ENCODE measurements at places on chromosomes 13 and 19.

- H3K36me3 ChIP-seq: no peaks in the 10 kb centered on the region
- no peaks in the 10 kb centered on the region for H3K4me1 ChIP-seq
- DNase-seq: no peak
These were observed 114.6 kb upstream of the ZNF91 start for GRCh38 chr19:23509686-23510450.

- no peaks in the 10 kb centered on the region for H3K27me3 ChIP-seq
- peak; percentile 45 for DNase-seq
- H3K4me3 ChIP-seq: no peak overlapping the region
- H3K27ac ChIP-seq: no peak overlapping the region
These were observed 33.4 kb downstream of the ABCC4 start for GRCh38 chr13:95267662-95268342.

DNA sequence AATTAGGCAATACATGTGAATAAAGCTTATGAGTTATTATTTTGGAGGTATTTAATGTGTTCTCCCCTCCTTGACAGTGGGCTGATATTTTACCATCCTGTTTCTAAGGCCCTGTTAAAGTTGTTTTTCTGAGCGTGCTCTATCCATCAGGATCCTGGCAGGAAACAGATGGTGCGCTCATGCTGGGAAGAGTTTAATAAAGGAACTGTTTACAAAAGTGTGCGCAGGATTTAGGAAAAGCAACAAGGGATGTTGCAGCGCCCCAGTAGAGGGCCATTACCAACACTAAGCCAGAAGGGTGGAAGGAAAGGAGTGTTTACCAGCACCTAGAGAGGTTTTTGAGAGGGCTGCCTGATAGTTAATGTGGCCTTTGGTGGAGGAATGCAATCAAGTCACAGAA, 374.5 kb downstream of the KCNRG start:
- no peak overlapping the region for H3K4me3 ChIP-seq
- H3K36me3 ChIP-seq: no peaks in the 10 kb centered on the region
- peaks cover 27% of the 10 kb centered on the region for H3K4me1 ChIP-seq
- DNase-seq: no peak

DNA sequence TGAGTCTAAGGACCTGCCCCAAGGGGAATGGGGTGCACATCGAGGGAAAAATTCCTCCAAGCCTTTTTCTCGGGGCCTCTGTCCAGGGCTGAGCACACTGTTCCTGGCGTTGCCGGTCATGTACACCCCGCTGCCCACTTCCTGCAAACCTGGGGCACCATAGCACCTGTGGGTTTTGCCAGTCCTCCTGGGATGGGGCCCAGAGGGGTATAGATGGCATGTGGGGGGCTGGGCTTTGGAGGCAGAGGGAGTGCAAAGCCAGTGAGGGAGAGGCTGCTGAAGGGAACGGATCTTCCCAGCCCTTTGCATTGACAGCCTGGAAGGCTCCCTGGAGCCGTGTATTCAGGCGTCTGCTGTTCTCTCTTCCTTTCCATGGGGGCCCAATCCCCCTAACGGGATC, 187.3 kb downstream of the ZNF536 start:
- no peaks in the 10 kb centered on the region for H3K4me1 ChIP-seq
- H3K36me3 ChIP-seq: no peaks in the 10 kb centered on the region
- no peak overlapping the region for H3K4me3 ChIP-seq

DNA sequence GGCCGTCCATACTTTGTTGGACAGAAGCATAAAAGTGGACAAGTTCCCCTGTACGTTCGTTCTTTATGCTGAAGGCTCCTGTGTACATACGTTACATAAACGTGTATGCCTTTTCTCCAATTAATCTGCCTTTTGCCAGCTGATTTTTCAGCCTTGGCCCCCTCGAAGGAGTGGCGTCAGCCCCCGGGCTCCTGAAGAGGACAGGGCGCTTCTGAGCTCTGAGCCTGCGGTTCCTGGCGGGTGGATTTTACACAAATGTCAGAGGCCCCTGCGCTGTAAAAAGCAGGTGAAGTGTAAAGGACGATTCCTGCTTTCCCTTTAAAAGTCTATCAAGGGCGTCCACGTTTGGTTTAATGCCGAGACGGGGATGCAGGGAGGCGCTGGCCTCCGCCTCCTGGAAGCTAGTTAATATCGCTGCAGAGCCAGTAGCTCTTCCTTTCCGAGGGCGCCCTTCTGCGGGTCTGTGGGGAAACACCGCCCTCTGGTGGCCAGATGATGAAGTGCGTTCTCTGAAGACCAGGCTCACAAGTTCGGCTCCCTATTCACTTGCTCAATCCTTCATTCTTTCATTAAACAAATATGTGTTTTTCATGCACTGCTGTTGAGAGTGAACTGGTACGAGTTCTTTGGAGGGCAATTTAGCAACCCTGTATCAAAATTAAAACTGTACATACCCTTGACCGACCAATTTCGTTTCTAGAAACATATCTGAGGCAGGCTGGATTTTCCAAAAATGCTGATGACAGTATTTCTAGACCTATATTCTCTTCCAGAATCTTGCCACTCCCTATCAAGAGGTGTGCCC, 62.0 kb downstream of the GPR12 start:
- no peak overlapping the region for H3K27ac ChIP-seq
- peak overlapping the region; percentile 55 for H3K4me3 ChIP-seq
- no peaks in the 10 kb centered on the region for H3K4me1 ChIP-seq
- H3K27me3 ChIP-seq: peaks cover 5% of the 10 kb centered on the region
- no peaks in the 10 kb centered on the region for H3K36me3 ChIP-seq
- DNase-seq: peak; percentile 66

- H3K27ac ChIP-seq: peak overlapping the region; percentile 34
- no peaks in the 10 kb centered on the region for H3K36me3 ChIP-seq
- H3K4me1 ChIP-seq: peaks cover 27% of the 10 kb centered on the region
- DNase-seq: peak; percentile 65
- H3K27me3 ChIP-seq: no peaks in the 10 kb centered on the region
These were observed 22.3 kb upstream of the TFDP1 start for GRCh38 chr13:113562085-113562749.
